ENCODE measurements at places on chromosomes 12 and 14. TPM values are rescaled to one million over a fixed set of nuclear protein-coding genes. Genes with fewer than 3 reads are reported as not detected.

IL25 gene
- total RNA-seq, result not detected

TAS2R30 gene
- total RNA-seq, result 11.2 TPM

PMEL gene
- total RNA-seq, result 0.90 TPM

RAD9B gene
- total RNA-seq, result 1.7 TPM

DNA sequence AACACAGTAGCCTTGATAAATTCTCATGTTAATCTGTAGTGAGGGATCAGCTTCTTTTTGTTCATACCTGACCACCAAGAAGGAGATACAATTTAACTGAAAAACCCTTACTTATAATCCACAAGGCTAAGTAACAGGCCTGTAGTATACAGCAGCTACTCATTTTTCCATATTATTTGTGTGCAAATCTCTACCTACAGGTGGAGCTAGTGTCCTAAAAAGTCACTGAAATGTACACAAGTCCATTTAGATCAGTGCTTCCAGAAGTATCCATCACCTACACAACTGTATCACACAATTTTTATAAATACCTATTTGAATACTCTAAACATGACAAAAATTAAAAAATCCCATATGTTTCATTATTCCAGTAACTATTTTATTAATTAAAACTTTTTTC lies 173.2 kb downstream of the SLC35F4 start:
- no peak overlapping the region for H3K27ac ChIP-seq
- no peaks in the 10 kb centered on the region for H3K4me1 ChIP-seq
- H3K4me3 ChIP-seq, result no peak overlapping the region
- no peaks in the 10 kb centered on the region for H3K36me3 ChIP-seq
- no peak for DNase-seq

- no peak overlapping the region for H3K4me3 ChIP-seq
- no peak overlapping the region for H3K27ac ChIP-seq
- H3K27me3 ChIP-seq, result peaks cover 17% of the 10 kb centered on the region
- no peaks in the 10 kb centered on the region for H3K36me3 ChIP-seq
- peaks cover 3% of the 10 kb centered on the region for H3K4me1 ChIP-seq
- DNase-seq, result no peak
Observed at GRCh38 chr14:61266436-61266835, 14.7 kb downstream of the TMEM30B start.
